ENCODE measurements at places on chromosomes 12 and 14.
A peak's percentile ranks its signal among the peaks of the same experiment; 100 is the strongest.

GRCh38 chr12:96223411-96224218 is 29.4 kb downstream of the ELK3 start:
- H3K27ac ChIP-seq, result no peak overlapping the region
- no peaks in the 10 kb centered on the region for H3K27me3 ChIP-seq
- H3K4me3 ChIP-seq, result no peak overlapping the region
- peaks cover 17% of the 10 kb centered on the region for H3K4me1 ChIP-seq

DNA sequence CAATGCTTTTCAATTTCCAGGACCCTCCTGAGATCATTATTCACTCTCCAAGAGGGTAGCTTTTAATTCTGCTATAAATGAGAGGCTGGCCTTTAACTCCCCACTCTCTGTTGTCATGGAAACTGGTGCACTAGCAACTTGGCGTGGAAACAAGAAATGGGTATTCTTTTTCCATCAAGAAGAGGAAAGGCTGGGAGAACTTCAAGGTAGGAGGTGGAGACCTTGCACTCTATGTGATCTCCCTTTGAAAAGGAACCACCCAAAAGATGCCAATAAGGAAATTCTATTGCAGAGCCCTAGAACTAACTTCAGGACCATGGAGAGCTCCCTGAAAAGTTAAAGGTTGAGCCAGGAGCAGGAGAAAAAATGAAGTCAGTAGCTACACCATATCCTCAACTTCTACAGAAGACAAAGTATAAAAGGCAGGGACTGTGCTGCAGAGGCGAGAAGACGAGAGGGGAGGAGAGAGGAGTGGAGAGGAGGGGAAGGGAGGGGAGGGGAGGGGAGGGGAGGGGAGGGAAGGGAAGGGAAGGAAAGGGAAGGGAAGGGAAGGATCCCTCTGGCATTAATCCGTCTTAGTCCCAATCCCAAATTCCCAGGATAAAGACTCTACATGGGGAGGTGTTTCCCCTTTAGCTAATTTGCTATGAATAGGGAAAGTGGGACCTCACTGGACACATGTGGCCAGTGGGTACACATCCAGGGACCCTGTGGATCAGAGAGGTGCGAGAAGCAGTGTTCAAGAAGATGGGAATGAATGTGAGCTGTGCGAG is 46.7 kb upstream of the FICD start:
- H3K27ac ChIP-seq, result no peak overlapping the region
- no peak overlapping the region for H3K4me3 ChIP-seq
- peaks cover 36% of the 10 kb centered on the region for H3K27me3 ChIP-seq
- DNase-seq, result peak; percentile 26

- no peaks in the 10 kb centered on the region for H3K36me3 ChIP-seq
- H3K4me3 ChIP-seq, result no peak overlapping the region
- peak; percentile 14 for DNase-seq
- peaks cover 5% of the 10 kb centered on the region for H3K4me1 ChIP-seq
- no peak overlapping the region for H3K27ac ChIP-seq
- H3K27me3 ChIP-seq, result no peaks in the 10 kb centered on the region
These were observed 83.8 kb upstream of the CLEC14A start for GRCh38 chr14:38339696-38340095.

- H3K4me1 ChIP-seq, result peaks cover 25% of the 10 kb centered on the region
- no peak overlapping the region for H3K4me3 ChIP-seq
- H3K27me3 ChIP-seq, result no peaks in the 10 kb centered on the region
- no peak overlapping the region for H3K27ac ChIP-seq
These were observed 20.5 kb downstream of the TAMALIN start for GRCh38 chr12:52027085-52027843.

DNA sequence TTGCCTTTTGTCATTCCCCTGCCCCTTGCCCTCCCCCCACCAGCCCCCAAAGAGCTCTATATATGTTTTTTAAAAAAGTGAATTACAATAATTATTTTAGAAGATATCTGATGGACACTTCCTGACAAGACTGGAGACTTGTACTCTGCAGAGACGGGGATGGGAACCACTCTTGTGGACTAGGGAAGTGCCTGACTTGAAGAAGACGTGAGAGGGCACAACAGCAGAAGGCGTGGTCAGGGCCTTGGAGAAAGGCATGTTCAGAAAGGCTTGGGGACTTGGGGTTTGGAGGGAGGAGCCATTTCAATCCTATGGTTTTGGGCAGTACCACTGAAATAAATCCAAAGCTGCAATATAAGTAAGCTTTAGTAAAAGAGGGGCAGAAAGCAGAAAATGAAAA is 154.7 kb downstream of the APAF1 start:
- H3K4me1 ChIP-seq, result no peaks in the 10 kb centered on the region
- no peaks in the 10 kb centered on the region for H3K36me3 ChIP-seq
- no peak overlapping the region for H3K4me3 ChIP-seq
- no peaks in the 10 kb centered on the region for H3K27me3 ChIP-seq

GRCh38 chr14:56590535-56590960 is 10.9 kb downstream of the TMEM260 start:
- H3K4me3 ChIP-seq, result no peak overlapping the region
- no peak for DNase-seq
- peaks cover 54% of the 10 kb centered on the region for H3K36me3 ChIP-seq
- H3K27ac ChIP-seq, result no peak overlapping the region
- no peaks in the 10 kb centered on the region for H3K4me1 ChIP-seq

DNA sequence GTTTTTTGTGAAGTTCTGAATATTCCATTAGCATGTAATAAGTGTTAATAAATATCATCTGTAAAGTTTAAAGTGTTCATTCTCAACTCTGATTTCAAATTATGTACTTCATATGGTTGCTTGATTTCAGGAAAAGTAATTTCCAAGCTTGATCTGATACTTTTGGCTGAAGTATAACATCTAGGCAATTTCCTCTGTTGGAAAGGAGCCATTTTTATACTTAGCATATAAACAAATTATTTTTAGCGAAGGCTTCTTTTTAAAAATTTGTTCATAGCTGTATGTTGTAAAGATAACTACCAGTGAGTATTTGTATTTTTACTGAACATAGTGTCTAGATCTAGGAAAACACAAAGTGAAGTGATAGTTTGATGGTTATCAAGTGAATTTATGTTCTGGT is 153.4 kb upstream of the TMTC2 start:
- no peak overlapping the region for H3K27ac ChIP-seq
- no peaks in the 10 kb centered on the region for H3K36me3 ChIP-seq
- H3K4me3 ChIP-seq, result no peak overlapping the region
- DNase-seq, result no peak
- H3K27me3 ChIP-seq, result no peaks in the 10 kb centered on the region

DNA sequence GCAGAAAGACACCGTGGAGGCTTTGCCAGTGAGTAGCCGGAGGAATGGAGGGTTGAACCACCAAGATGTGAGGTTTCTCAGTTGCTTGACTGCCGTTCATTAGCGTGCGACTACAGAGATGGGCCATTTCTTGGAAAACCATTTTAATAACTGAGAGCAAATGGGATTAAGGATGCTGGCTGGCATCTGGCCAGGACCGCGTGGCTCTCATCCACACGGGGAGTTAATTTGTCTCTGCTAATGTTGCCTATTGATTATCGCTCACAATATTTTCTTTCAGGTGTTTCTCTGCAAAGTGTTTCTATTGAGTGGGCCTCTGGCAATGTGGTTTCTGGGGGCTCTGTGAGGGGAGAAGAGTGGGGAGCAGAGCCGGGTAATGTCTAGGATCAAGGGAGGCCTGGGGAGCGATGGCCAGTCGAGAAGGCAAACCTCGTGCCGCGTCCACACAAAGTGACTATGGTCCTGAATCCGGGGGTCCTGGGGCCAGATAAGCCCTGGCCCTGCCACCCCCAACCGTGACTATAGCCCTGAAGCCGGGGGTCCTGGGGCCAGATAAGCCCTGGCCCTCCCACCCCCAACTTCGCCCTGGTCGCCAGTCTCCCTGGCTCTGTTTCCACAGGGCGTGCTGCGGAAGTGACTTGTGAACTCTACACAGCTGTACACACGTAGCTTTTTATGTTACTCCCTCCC is 110.6 kb downstream of the PRMT8 start:
- H3K4me3 ChIP-seq, result no peak overlapping the region
- H3K27me3 ChIP-seq, result peaks cover 71% of the 10 kb centered on the region
- no peak overlapping the region for H3K27ac ChIP-seq

DNA sequence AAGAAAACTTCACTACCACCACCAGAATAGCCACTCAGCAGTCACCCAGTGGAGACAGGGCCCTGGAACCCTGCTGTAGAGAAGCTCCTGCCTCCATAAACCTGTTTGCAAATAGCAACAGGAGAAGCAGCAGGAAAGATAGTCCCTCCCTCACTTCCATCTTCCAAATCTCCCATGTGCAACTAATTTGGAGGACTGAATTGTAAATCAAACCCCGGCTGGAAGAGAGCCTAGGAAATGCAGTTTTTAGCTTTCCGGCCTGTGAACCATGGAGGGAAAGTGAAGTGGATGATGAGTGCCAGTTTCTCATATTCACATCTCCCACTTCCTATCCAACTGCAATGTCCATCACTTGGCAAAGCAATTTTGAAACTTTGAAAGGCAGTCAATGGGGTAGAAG is 167.2 kb upstream of the FRMD6 start:
- no peak overlapping the region for H3K4me3 ChIP-seq
- H3K27me3 ChIP-seq, result no peaks in the 10 kb centered on the region
- no peaks in the 10 kb centered on the region for H3K36me3 ChIP-seq
- no peak overlapping the region for H3K27ac ChIP-seq

- no peak overlapping the region for H3K4me3 ChIP-seq
- peaks cover 2% of the 10 kb centered on the region for H3K36me3 ChIP-seq
- no peak for DNase-seq
- H3K27ac ChIP-seq, result no peak overlapping the region
- peaks cover 9% of the 10 kb centered on the region for H3K4me1 ChIP-seq
These were observed 21.8 kb downstream of the DERA start for GRCh38 chr12:15932971-15933370.

GRCh38 chr12:99984271-99985128 is at the start of gene ANKS1B:
Gene ANKS1B, minus strand, starts transcription at chr12:99984936. Its CDS starts 699 bp downstream, at chr12:99984237.
- H3K36me3 ChIP-seq, result no peaks in the 10 kb centered on the region
- peaks cover 10% of the 10 kb centered on the region for H3K4me1 ChIP-seq
- H3K27ac ChIP-seq, result no peak within 1 kb of the TSS
- DNase-seq, result peak; percentile 67

DNA sequence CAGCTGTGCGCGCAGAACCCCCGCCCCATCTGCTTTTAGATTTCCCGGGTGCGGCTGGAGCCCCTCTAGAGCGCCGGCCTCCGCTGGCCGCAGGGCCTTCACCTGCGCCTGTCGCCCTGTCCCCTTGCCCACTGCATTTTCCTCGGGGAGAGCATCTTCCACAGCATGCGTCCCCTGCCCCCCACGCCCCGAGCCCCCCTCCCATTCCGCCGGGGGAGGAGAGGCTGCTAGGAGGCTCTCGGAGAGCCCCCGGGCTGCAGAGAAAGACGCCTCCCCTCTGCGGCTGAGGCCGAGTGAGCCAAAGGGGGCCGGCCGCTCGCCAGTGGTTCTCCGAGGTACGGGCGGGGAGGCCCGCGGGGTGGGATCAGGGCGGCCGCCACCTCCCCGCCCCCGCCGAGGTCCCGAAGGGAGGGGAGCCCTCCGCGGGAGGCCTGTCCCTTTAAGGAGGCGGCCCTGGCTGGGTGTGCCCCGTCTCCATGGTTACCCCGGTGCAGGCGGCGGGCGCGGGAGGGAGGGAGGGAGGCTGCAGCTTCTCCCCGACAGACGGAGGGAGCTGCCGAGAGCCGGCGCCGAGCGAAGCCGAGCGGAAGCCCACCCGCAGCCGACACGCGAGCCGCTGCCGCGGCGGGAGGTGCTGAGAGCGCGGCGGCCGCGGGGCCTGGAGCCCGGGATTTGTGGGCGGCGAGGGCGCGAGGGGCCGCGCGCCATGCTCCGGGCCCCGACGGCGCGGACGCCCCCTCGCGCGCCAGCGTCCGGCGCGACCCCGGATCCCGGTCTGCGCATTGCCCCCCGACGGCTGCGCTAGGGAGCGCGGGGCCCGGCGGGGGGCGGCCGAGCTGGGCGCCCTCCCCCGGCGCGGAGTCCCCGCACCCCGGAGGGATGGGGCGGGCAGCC is at the start of gene KCNH3:
Gene KCNH3 (plus strand): TSS at position 521 of the 894 bp plus-strand sequence. CDS start 387 bp downstream, outside the sequence.
- peaks cover 43% of the 10 kb centered on the region for H3K27me3 ChIP-seq
- H3K4me3 ChIP-seq, result peak within 1 kb of the TSS; percentile 51
- peak; percentile 64 for DNase-seq
- peaks cover 20% of the 10 kb centered on the region for H3K4me1 ChIP-seq
- H3K36me3 ChIP-seq, result no peaks in the 10 kb centered on the region

- H3K27me3 ChIP-seq, result no peaks in the 10 kb centered on the region
- H3K27ac ChIP-seq, result no peak overlapping the region
- DNase-seq, result no peak
- H3K36me3 ChIP-seq, result no peaks in the 10 kb centered on the region
- peaks cover 2% of the 10 kb centered on the region for H3K4me1 ChIP-seq
These were observed 9.8 kb upstream of the ARF6 start for GRCh38 chr14:49882826-49883694.

DNA sequence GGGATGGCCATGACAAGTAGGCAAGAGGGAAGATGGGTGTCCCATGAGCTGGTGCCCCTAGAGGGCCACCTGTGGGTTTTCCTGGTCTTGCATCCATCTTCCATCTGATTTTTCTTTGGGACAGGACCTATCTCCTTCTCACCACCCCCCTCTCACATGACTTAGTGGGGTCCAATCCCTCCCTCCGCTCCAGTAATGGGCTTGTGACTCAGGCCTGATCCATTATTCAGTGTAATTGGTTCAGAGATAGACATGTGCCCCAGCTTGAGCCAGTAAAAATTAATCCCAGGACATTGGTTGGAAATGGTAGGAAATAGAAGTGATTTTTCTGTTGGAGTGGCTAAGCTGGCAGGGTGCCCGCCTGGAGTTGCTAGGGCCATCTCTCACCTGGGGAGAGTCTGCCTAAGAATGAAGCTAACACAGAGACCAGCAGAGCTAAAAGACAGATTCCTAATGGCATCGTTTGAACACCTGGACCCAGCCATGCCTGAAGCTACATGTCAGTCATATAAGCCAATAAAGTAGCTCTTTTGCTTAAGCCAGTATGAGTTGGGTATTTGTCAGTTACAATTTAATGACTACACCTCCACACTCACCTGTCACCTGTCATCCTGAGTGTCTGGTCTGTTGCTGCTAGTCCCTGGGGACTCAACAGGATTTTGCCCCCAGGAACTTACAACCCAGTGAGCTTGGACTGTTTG is 14.7 kb downstream of the RASAL1 start:
- H3K27me3 ChIP-seq, result peaks cover 40% of the 10 kb centered on the region
- no peak overlapping the region for H3K27ac ChIP-seq
- no peaks in the 10 kb centered on the region for H3K4me1 ChIP-seq
- no peaks in the 10 kb centered on the region for H3K36me3 ChIP-seq
- no peak overlapping the region for H3K4me3 ChIP-seq

DNA sequence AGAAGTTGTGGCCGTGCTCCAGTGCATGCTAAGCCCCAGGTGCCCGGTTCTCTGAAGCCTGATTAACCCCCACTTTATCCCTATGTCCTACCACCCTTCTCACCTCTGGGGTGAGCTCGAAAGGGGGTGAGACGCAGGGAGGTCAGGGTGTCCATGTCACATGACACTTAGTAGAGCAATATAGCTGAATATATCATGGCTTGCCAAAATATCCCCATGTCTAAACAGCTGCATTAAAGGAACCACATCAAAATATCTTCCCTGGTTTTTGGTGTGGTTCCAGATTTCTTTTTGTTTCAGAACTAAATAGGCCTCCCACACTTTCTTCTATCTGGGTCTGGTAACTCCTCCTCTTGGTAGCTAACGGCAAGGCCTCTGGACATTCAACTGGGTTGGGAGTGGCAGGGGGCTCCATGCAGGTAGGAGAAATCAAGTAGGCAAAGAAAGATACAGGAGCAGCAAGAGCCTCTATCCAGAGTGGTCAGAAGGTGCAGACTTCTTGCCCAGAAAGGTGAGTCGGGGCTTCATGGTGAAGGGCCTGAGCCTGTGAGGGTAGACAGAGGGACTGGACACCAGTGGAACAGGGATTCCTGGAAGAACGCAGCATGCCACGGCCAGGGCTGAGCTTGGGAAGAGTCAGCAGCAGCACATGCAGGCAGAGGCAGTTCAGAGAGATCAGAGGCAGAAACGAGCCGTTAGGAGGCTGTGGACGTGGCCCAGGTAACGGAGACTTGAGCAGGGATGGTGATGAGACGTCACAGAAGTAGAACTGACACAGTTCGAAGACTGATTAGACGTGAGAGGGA is 202.8 kb upstream of the DIO3 start:
- no peak for DNase-seq
- H3K27me3 ChIP-seq, result no peaks in the 10 kb centered on the region
- H3K27ac ChIP-seq, result no peak overlapping the region
- no peak overlapping the region for H3K4me3 ChIP-seq
- H3K4me1 ChIP-seq, result no peaks in the 10 kb centered on the region
